ENCODE measurements at places on chromosomes 3 and 15. TPM values are rescaled to one million over a fixed set of nuclear protein-coding genes. Genes with fewer than 3 reads are reported as not detected.

The PPM1L gene
- 0.46 TPM for total RNA-seq

The EPHA6 gene
- total RNA-seq, result 0.12 TPM

The CDCP1 gene
- total RNA-seq, result 6.5 TPM

The MGLL gene
- total RNA-seq, result 75.1 TPM

The CYP19A1 gene
- total RNA-seq, result 0.10 TPM

The SELENOK gene
- total RNA-seq, result 19.7 TPM

Data from A549 treated with AZD2906 at 1 μM for 4 hours (cell line).